ENCODE measurements at places on chromosomes 7 and 10. TPM values are rescaled to one million over a fixed set of nuclear protein-coding genes. Genes with fewer than 3 reads are reported as not detected.
A peak's percentile ranks its signal among the peaks of the same experiment; 100 is the strongest.

DNA sequence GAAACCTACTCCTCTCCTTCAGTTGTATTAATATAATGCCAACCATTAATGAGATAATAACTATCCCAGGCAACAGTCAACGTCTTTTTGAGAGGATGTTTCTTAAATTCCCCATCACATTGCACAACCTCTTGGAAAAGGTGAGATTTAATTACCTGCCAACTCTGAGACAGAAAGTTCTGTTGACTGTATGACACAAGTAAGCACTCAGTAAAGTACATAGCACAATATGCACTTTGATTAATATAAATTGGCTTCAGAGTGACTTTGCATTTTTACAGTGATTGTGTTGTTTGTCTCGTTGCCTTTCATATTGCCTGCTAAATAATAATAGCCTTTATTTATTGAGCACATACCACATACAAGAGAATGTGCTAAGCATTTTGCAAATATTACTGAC, 46.7 kb downstream of the CAV1 start:
- no peak for DNase-seq

- DNase-seq: no peak
Observed at GRCh38 chr7:12423997-12424745, 20.5 kb upstream of the VWDE start.

GRCh38 chr10:84193846-84194423, 402 bp upstream of the CDHR1 start:
- DNase-seq: peak; percentile 5

DNA sequence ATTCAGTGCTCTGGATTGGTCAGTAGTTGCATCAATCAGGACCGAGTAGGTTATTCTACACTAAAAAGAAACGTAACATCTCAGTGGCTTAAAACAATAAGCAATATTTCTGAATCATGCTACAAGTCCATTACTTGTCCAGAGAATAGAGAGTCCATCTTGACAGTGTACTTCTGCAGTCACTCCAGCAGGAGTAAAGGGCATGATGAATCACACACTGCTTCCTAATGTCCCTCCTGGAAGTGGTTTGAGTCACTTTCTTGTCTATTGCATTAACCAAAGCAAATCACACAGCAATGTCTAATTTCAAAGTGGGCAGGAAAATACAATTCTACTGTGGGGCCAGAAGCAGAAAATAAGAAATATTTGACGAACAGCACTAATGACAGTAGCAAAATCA, 124.8 kb downstream of the TSPAN12 start:
- no peak for DNase-seq

DNA sequence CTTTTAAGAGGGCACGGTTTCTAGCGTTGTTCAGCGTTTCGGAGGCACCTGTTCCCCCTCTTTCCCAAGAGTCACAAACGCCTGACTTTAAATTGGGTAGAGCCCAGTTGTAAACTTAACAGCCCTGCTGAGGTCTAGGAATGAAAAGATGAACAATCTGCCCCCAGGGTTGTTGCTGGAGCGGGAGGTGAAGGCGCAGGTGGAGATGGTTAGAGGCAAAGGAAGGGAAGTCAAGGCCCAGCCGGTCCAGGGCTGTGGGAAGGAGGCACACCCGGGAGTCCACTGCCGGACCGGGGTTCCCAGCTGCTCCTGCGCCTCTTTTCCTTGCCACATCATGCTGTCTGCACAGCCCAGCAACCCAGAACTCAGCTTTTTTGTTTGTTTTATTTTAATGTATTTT, 770 bp downstream of the PRXL2A start:
- DNase-seq: no peak

GRCh38 chr7:111558991-111559390, 3.3 kb downstream of the IMMP2L start:
- DNase-seq: no peak

DNA sequence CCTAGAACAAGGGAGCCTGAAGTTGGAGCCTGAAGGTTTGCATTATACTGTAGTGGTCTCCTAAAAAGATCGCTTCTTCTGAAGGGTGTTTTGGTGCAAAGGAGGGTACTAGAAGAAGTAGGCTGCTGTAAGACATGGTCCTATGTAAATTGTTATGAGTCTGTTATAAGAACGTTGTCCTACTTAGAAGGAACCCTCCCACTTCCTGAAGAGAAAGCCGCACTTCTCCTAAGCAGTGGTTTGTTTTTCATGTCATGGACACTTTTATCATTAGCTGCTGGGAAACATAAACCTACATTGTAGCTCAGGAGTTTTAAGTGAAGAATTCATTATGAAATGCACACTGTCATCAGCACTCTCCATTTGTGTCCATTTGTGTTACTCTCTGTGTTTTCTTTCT, 129.1 kb upstream of the ITGB1 start:
- no peak for DNase-seq

DNA sequence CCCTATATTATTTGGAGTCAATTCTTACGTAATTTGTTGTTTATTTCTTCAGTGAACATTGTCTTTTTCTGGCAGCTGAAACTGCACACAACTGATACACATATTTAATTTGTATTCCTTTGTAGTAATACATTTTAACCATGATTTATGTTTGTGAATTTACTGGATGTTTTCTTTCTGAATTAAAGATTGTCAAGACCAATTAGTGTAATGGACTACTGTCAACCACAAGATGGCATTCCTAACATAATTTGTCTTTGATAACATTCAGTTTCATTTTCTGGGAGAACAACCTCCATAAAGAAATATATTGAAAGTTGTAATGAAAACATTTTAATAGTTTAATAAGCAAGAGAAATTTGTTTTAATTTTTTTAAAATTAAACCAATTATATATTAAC, 10.1 kb downstream of the THNSL1 start:
- DNase-seq: no peak

- DNase-seq: peak; percentile 62
Observed at GRCh38 chr7:37284805-37285231, 163.8 kb downstream of the ELMO1 start.

- peak; percentile 21 for DNase-seq
Observed at GRCh38 chr7:28329661-28330363, 82.5 kb upstream of the CREB5 start.

GRCh38 chr7:42080841-42081586, 156.0 kb downstream of the GLI3 start:
- DNase-seq: no peak

DNA sequence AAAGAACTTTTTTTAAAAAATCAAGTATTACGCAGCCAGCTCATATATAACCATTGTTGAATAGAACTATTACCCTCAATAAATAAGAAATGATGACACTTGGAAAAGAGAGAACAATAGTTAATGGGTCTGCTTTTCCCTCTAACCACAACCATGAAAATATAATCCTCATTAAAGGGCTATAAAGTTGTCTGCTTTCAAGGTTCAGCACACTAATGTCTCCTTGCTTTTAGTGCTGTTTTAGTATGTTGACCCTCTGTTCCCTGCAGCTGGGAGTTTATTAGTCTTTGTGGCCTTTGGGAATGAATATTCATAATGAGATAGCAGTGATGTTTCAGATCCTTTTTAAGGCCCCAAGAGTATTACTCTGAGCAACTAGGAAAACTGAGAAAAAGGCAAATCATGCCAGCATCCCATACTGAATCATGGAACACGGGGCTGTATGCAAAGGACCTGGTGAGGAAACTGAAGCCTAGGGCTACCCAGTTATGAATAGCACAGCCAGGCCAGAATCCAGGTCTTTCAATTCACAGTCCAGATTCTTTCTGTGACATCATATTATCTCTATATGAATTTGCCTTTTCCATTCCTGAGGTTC, 332.0 kb upstream of the LRGUK start:
- no peak for DNase-seq

DNA sequence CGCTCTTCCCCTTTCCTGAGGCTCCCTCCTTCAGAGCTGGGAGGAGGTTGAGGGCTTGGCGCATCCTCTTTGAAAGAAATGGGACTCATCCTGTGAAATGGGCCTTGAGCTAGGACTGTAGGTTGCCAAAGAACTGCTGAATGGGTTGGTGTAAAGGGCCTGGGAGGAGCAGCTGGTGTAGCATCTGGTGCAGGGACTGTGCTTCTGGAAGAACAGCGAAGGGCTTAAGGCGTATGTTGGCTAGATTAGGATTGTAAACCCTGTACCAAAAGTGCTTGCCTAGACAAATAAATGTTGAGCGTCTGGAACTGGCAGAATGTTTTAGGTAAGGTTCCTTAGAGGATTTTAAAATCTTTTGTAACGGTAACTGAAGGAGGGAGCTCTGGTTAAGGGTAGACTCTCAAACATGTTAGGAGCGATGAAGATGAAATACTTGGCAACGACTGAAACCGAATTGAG, 563 bp downstream of the STAM start:
- DNase-seq: no peak

DNA sequence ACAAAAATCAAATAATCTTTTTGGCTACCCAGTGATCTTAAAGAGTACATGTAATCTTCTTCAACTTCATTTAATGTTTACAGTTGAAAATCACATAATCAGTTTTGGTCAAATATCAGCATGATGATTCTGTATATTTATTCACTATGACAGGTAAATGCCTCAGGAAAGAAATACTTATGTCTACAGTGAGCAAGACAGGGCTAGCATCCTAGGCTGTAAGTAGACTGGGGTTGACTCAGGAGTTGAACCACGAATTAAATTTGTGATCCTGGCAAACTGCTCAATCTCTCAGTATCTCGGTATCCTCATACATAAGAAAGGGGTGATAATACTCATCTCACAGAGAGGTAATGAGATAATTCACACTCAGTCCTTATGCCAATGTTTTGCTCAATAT, 71.8 kb downstream of the SEMA3D start:
- DNase-seq: no peak

DNA sequence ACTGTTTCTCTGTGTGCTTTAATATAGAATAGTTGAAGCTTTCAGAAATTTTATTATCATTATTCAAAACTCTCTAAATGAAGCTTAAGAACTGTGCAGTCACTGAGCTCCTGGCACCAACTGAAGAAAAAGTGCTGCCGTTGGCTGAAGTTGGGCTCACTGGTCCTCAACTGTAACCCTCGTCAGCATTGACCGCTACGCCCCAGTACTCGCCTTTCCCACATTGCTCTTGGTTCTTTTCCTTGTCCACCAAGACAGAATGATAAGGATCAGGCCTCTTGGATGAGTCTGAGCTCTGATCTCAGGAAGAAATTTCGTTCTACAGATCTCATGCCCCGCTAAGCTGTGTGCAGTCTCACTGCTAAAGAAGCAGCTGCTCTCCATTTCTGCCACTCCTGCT, 7.9 kb upstream of the TAF3 start:
- no peak for DNase-seq

DNA sequence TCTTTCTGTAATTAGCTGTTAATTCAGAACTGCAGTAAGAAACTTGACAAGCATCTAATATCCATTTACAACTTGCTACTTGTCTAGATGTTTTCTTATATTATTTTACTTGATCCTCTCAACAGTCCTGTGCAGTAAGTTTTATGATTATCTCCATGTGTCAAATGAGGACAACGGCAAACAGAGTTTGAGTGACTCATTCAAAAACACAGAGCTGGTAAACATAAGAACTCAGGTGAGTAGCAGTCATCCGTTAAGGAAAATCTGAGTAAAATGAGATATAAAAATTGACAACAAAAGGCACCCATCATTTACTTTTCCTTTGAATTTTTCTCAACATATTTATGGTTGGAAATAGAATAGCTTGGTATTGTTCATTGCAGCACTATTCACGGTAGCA, 19.0 kb upstream of the TARP start:
- DNase-seq: no peak

DNA sequence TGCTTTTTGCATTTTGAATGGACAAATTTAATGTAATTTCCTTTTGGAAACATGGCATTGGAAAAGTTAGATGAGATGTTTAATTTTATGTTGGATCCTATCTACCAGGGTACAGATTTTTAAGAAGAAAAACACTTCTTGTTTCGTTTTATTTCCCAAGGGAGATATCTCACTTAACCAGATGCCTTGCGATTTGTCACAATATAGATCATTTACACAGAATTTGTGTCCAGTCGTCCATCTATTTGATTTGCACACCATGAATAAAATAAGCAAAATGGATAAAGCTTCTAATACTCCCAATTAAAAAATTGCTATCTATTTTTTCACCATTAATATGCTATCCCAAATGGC, 25.7 kb downstream of the HDAC9 start:
- no peak for DNase-seq

- DNase-seq: no peak
Observed at GRCh38 chr7:120272261-120272660, 714 bp upstream of the KCND2 start.

DNA sequence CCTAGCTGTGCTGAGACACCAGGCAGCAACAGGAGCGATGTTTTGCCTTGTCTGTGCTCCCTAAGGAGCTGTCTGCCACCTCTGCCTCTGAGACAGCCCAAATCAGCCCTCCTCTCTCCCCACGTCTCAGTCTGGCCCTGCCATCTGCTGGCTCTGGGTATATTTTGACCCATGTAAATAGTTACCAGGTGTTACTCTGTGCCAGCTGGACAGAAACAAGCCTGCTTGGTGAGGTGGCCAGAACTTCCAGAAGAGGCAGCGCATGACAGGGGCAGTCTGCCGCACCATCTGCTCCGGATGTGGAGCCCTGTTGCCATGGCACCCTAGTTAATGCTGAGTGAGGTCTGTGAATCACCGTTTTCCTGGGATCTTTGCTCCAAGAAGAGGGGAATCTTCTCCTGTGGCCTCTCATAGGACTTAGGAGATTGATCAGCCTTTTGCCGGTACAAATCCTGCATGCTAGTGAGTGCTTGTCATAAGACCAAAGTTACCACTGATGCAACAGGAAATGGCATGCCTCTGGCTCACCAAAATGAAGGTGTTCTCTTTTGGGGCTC, 31.8 kb downstream of the GSTO2 start:
- DNase-seq: peak; percentile 65

GRCh38 chr7:149870274-149870673, 3.5 kb upstream of the ATP6V0E2 start:
- DNase-seq: no peak

GRCh38 chr7:51067757-51068156, 248.9 kb downstream of the COBL start:
- DNase-seq: peak; percentile 67

DNA sequence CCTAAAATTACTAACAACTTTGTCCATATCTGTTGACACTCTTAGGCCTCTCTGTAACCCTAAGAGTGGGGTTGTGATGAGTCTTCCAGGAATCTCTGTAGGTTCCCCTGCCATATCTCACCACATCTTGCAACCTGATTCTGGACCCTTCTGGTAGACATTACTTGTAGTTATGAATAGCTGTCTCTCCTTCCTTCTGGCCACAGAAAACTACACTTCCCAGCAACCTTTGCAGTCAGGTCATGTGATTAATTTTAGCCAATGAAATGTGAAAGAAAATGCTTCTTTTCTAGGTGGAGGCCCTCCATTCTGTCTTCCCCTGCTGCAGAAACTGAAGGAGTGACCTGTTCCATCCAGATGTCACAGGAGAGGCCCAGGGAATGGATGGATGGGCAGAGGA, 147.6 kb upstream of the AOAH start:
- DNase-seq: no peak

Gene FEZF1
- not detected for total RNA-seq

Gene TRIM73
- 0.96 TPM for total RNA-seq

Gene ALDH18A1
- total RNA-seq: 110 TPM

Gene UPK3BL1
- 92.0 TPM for total RNA-seq

Gene DRGX
- total RNA-seq: 0.37 TPM

Gene MMD2
- total RNA-seq: not detected

Gene C10orf143
- total RNA-seq: not detected

Gene CPXM2
- total RNA-seq: 15.7 TPM

Gene CDNF
- 2.5 TPM for total RNA-seq

Gene KRIT1
- total RNA-seq: 95.7 TPM

Gene HUS1
- total RNA-seq: 49.6 TPM

Gene BICC1
- total RNA-seq: 2.5 TPM

Gene ADRB1
- 1.2 TPM for total RNA-seq

Measured in transverse colon (tissue), 4 donors.